ENCODE measurements at places on chromosomes 7 and 10. TPM values are rescaled to one million over a fixed set of nuclear protein-coding genes. Genes with fewer than 3 reads are reported as not detected.

The COL13A1 gene
- total RNA-seq = not detected

The HHEX gene
- total RNA-seq = 3.9 TPM

The PHTF2 gene
- total RNA-seq = 68.1 TPM

The KRIT1 gene
- 41.1 TPM for total RNA-seq

The ATRNL1 gene
- not detected for total RNA-seq

The PIP gene
- not detected for total RNA-seq

- H3K27me3 ChIP-seq = peaks cover 4% of the 10 kb centered on the region
- no peak for DNase-seq
- H3K36me3 ChIP-seq = no peaks in the 10 kb centered on the region
These were observed 2.8 kb downstream of the GPR15LG start for GRCh38 chr10:84176351-84176750.

DNA sequence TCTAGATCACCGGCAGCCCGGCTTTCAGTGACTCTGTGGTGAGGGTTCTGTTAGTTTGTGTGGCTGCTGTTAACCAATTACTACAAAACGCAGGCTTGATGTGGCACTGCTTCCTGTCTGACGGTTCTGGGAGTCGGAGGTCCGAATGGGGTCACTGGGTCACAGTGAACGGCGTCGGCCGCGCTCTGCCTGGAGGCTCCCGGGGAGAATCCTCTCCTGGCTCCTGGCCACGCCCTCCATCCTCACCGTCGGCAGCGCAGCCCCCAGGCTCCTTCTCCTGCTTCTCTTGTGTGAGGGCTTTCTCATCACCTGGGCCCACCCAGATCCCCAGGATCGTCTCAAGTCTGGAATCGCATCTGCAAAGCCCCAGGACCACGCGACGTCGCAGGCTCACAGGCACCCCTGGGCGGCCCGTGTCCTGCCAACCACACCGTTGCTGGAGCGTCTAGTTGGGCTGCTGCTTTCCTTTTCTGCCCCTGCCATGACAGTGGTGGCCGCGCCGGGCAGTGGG lies 31.8 kb upstream of the NKX6-2 start:
- H3K4me1 ChIP-seq = peaks cover 6% of the 10 kb centered on the region
- peaks cover 37% of the 10 kb centered on the region for H3K27me3 ChIP-seq
- H3K4me3 ChIP-seq = no peak overlapping the region
- H3K36me3 ChIP-seq = peaks cover 2% of the 10 kb centered on the region
- no peak for DNase-seq

DNA sequence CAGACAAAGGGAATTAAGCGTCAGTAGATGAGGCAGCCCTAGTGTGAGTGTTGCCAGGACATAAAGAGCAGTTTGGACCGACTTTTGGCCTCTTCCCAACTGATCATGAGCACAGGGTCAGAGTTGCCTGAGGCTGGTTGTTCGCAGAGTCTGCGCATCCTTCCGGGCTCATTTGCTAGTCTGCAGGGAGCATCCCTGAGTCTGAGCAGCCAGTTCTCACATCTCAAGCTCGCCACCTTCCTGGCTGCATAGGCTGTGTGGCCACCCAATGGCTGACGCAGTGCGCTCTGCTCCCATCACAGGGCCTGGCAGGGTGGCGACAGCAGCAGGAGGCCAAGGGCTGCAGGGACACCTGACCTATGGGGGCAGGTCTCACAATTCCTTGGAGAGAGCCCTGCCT lies 5.0 kb downstream of the GAD2 start:
- H3K4me3 ChIP-seq = no peak overlapping the region
- peaks cover 94% of the 10 kb centered on the region for H3K27me3 ChIP-seq
- H3K36me3 ChIP-seq = peaks cover 5% of the 10 kb centered on the region
- DNase-seq = no peak
- H3K4me1 ChIP-seq = peaks cover 4% of the 10 kb centered on the region

DNA sequence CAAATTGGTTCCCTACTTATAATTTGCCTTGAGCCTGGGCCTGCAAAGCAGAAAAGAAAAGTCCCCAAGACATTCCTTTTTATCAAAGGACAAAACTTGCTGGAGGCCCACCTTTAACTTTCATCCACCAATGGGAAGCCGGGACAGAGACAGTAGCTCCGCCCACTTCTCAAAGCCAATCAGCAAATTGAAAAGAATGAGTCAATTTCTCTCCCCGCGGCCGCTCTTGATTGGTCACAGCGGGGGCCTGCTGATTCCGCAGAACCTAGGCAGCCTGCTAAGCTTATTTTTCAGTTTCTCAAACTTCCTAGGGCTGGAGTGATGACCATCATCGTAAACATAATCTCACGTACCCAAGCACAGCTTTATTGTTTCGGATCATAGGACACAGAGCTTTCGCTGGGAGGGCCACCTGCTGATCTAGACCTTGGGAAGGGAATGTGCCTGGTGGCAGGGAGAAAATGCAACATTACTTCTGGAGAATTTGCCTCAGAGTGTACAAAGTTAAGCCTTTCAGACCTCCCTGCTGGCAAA lies at the start of gene SLC13A4:
Gene SLC13A4, minus strand, starts transcription at position 51 of the 534 bp plus-strand sequence. CDS start 690 bp downstream, outside the sequence.
- no peak within 1 kb of the TSS for H3K4me3 ChIP-seq
- peaks cover 2% of the 10 kb centered on the region for H3K4me1 ChIP-seq
- peaks cover 32% of the 10 kb centered on the region for H3K27me3 ChIP-seq
- DNase-seq = no peak
- no peak within 1 kb of the TSS for H3K27ac ChIP-seq

DNA sequence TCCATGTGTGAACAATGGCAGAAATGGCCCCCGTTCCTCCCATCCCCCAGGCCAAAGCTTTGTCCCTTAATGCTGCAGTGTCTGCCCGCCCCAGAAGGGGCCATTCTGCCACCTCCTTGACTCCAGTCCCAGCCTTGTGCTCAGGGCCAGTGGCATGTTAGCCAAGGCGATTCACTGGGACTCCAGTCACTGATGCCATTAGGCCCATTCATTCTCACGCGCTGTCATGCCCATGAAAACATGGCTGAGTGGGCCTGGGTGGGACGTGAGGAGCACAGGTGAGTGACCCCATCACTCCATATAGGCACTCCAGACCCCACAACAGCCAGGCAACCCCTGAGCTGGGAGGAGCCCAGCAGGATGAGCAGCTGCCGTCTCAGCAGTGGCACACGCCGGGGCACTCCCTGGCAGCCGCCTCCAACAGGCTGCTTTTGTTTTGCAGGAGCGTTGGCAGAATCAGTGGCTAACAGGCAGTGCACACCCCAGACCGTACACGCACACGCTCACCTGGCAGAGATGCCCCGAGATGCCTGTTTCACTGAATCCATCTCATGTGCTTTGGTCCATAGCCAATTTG lies 79.5 kb downstream of the TCERG1L start:
- H3K27ac ChIP-seq = no peak overlapping the region
- peaks cover 4% of the 10 kb centered on the region for H3K27me3 ChIP-seq
- H3K36me3 ChIP-seq = no peaks in the 10 kb centered on the region
- H3K4me3 ChIP-seq = no peak overlapping the region
- no peak for DNase-seq

- H3K4me3 ChIP-seq = no peak overlapping the region
- H3K27me3 ChIP-seq = peaks cover 43% of the 10 kb centered on the region
- peaks cover 7% of the 10 kb centered on the region for H3K4me1 ChIP-seq
- no peak overlapping the region for H3K27ac ChIP-seq
- DNase-seq = peak; percentile 65
- peaks cover 2% of the 10 kb centered on the region for H3K36me3 ChIP-seq
These were observed 41.9 kb upstream of the SYPL1 start for GRCh38 chr7:106153891-106154449.
